ENCODE measurements at places on chromosomes 4 and X.

- DNase-seq, result no peak
These were observed 33.9 kb downstream of the FAM9C start for GRCh38 chrX:13010546-13010945.

- DNase-seq, result no peak
These were observed 378.3 kb upstream of the FMR1 start for GRCh38 chrX:147533426-147533825.

DNA sequence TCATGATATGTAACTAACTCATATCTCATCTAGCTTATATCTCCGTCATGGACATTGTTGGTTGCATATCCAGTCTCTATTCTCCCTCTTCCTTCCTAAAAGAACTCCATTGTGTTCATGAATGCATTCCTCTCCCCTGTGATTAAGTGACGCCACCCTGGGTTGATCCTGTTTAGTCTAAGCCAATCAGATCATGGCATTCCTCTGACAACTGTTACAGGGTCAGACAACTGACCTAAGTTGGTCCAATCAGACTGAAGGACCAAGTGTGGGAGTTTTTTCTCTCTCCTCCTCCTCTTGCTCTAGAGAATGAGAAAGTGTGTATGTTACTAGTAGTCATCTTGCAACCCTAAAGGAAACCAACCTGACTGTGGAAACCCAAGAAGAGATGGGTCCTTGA lies 3.6 kb downstream of the APOO start:
- DNase-seq, result no peak

DNA sequence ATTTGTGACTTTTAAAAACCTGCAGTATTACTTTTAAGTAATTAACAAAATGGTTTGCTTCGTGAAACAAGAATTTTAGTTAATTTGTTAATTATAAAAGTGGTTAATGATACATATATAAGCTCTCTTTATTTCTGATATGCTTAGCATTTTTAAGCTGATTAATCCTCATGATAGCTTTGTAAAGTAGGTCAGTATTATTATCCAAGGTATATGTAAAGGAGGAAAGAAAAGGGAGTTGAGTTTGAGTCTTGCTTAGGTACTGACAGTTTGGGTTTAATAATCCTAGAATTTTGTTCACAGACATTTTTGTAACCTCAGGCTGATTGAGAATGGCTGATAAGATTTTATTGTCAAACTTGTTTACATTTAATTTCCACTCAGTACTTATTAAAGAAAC lies 21.8 kb downstream of the HERC3 start:
- no peak for DNase-seq

DNA sequence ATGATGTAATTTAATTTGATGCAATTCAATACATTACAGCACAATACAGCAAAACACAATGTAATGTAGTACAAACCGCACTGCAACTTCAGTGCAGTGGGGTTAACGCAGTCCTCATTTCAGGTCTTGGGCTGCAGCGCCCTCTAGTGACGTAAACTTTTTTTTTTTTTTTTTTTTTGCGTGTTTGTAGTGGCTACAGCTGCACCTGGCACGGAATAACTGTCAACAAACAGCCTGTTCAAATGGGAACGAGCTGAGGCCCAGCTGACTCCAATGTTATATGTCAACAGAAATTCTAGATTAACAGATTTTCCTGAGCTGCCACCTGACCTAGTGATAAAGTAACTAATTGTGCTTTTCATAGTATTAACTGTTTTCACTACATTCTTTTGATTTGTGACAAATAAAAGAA lies 33.5 kb upstream of the RASSF6 start:
- DNase-seq, result peak; percentile 69

GRCh38 chr4:119683518-119683917 lies 54.9 kb upstream of the PDE5A start:
- DNase-seq, result no peak

GRCh38 chr4:8904666-8905065 lies 33.0 kb upstream of the HMX1 start:
- DNase-seq, result no peak

DNA sequence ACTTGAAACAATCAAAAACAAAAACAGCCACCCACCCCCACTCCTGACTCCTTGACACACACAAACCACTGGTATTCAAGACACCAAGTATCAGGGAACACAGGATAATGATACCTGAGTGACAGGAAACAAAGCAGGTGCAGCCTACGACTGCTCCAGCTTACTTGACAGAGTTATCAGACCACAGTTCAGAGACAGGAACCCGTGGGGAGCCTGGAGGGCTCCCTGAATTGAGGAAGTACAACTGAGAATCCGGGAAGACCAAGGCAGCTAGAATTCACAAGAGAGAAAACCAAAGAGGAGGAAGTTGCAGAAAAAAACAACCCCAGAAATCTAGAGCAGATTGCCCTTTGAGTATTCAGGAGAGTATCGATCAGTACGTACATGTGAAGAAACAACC lies 20.5 kb downstream of the COMMD8 start:
- no peak for DNase-seq

- DNase-seq, result no peak
These were observed 40.6 kb upstream of the TENM3 start for GRCh38 chr4:182202650-182203049.

DNA sequence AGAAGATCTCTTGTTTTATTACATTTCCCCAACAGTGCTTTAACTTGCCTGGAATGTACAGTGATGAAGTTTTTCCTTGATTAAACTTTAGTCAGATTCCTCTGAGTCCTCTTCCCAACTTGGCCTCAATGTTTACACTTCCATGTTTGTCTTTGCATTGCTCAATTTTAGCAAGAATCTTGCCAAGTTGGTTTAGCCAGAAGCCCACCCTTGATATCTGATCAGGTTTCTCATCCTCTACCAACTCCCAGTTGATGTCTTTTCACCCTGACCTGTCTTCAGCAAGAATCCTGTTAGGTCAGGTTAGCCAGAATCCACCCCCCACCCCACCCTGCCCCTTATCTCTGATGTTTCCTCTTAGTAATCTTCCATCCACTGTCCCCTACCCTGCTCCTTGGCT lies 120.9 kb downstream of the MBNL3 start:
- DNase-seq, result no peak

DNA sequence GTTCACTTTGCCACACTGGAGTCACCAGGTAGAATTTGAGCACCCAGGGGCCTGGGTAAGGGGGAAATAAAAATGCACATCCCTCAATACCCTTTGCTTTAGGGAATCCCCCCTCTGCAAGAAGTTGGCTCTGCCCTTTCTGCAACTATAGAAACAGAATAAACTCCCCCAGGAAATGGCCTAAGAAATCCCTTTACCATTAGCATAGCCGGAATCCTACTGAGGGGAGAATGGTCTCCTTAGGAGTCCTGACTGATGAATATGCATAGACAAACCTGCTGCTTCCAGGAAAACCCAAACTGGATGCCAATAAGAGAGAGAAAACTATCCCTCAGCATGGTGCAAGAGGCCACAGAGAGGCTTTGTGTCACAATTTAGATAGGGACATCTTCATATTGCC lies 11.0 kb downstream of the EFHC2 start:
- DNase-seq, result no peak

DNA sequence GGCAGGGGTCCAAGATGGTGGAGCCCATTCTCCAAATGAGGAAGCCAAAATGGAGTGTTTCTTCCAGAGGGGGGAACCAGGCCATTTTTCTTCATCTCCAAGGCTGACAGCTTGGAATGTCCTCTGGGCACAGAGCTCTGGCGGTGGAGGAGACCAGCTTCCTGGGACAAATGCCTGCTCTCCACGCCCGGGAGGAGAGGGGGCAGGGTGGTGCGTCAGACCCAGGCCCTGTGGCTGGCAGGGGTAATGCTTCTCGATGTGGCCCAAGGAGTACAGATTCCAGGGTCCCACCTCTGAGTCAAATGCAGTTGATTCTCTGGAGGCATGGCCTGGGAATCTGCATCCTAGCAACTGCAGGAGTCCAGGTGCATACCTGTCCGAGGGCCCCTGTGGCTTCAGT lies 44.6 kb upstream of the ADRA2C start:
- no peak for DNase-seq

DNA sequence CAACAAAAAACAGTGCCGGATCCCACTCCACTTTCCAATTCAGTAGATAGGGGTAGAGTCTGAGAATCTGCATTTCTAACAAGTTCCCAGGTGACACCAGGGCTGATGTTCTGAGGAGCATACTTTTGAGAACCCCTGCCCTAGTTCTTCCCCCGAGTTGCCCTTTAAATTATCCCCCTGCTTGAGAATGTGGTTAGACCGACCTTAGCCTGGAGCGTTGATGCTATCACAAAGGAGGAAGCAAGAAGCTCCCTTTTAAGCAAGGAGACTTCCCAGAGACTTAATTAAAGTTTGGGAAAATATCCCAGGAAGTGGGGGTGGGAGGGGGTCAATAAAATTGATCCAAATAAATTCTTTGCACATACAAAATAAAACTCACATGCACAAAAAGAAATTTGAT lies 485.9 kb downstream of the SMARCA1 start:
- no peak for DNase-seq

GRCh38 chr4:32454482-32454881 lies 1734.3 kb downstream of the PCDH7 start:
- DNase-seq, result no peak

DNA sequence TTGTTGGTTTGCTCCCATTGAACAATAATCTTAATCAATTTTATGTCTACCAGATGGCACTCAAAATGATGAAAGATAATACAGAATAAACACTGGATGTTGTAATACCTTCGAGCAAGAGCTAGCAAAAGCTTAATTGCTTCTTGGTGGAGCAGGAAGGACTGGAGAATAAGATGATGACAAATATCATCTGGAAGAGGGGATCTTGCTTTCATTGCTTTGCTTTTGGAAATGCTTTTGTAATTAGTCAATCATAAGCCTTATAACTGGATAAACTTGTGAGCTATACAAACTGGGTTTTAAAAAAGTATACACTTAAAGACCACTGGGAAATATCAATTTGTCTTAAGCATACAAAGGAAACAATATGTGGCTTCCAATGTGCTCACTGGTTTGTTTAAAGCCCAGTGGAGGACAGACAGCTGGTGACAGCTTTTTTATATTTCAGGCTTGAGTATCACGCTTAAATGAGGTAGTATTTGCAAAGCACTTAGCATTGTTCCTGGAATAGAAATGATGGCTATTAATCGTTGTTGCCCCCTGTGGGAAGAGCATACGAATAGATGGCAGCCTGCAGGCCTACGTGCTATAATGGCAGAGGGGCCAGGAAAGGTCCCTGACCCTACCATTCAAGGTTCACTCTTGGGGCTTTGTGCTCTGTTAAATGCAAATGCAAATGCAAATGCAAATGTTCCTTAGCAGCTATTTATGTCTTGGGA lies 61.2 kb downstream of the TMEM150C start:
- peak; percentile 96 for DNase-seq

DNA sequence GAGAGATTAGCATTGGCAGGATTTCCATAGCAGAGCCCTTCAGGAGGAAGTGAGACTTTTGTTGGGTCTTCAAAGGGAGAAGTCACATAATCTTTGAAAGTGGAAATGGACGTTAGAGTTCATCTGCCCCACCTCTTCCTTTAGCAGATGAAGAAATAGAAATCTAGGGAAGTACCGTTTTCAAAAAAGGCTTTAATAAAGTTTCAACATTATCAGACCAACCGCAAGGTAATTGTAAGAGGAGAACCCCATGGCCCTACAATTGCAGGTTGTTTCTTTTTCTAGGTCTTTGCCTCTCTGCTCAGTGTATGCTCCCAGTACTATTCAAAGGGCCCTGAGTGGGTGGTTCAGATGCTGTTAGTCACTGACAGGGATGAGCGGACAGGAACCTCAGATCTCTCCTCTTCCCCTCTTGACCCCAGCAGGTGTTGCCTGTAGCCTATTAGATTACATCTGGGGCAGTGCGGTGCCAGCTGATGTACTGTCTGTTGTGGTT lies 48.6 kb upstream of the AP1S2 start:
- DNase-seq, result peak; percentile 50

DNA sequence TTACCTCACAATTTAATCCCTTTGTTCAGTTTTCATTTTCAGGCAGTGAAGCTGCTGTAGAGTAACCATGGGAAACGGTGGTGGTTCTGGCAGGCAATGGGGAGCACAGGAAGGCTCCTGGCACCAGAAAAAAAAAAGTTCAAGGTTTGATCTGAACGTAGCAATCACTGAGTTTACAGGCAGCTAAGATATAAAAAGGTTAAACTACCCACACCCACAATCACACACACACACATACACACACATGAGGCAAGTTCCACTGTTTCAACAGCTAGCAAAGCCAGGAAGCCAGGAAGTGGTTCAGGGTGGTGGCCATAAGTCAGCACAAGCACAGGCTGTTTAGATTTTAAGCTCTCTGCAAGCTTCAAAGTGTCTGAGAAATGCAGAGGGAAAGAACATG lies at the start of gene SULT1B1:
TSS of gene SULT1B1 (minus strand) at position 166 of the 400 bp plus-strand sequence. CDS start 5,403 bp downstream, outside the sequence.
- peak; percentile 40 for DNase-seq

- DNase-seq, result peak; percentile 95
These were observed 4.9 kb upstream of the ARAF start for GRCh38 chrX:47556045-47556623.

GRCh38 chrX:30957753-30958152 lies 68.7 kb upstream of the TAB3 start:
- DNase-seq, result no peak

GRCh38 chr4:16827045-16827444 lies 71.4 kb downstream of the LDB2 start:
- no peak for DNase-seq

DNA sequence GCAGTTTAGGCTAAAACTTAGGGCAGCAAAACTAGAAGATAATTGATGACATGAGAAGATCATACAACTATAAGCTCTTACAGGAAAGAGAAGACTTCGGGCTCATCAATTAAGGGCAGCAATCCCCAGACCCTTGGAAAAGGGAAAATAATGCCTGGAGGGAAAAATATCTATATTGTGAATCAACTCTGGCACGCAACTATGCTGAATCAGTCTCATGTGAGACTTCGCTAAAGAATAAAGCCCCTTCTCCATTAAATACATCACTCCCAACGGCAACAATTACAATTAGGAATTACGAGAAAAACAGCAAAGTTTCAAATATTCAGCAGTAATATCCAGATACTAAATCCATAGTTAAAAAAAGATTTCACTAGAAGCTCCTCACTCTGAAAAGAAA lies 2016.8 kb upstream of the IGFBP7 start:
- no peak for DNase-seq

GRCh38 chrX:18129690-18130089 lies 91.0 kb downstream of the BEND2 start:
- no peak for DNase-seq

GRCh38 chrX:124726881-124727280 lies 380.5 kb downstream of the SH2D1A start:
- DNase-seq, result peak; percentile 90

- peak; percentile 74 for DNase-seq
These were observed 3.7 kb upstream of the C4orf36 start for GRCh38 chr4:86895692-86896488.

DNA sequence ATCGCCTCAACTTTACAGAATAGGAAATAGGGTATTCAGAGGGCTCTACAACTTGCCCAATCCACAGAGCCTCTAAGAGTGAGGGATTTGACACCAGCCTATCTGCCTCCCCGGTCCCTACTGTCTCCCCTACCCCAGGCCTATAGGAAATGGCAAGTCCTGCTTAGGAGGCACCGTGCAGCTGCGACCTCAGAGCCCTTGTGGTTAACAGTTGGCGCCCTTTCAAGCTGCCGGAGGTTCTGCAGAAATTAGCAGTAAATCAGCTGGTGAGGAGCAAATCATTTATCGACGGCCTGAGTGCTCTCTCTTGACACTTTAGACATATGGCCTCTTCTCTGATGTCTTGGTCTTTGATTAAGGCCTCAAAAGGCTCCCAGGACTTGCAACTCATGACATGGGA lies 96.9 kb downstream of the CLNK start:
- DNase-seq, result no peak

- no peak for DNase-seq
These were observed 75.1 kb upstream of the MBNL3 start for GRCh38 chrX:132563976-132564375.

Data from NCI-H69 (cell line).